ENCODE measurements at places on chromosomes 12 and 14.

GRCh38 chr12:132491138-132491663 lies 1.2 kb downstream of the FBRSL1 start:
- no peak for DNase-seq

- no peak for DNase-seq
These were observed 18.7 kb downstream of the PLEKHG3 start for GRCh38 chr14:64722842-64723447.

- DNase-seq: no peak
These were observed 187.1 kb downstream of the KITLG start for GRCh38 chr12:88393017-88393767.

DNA sequence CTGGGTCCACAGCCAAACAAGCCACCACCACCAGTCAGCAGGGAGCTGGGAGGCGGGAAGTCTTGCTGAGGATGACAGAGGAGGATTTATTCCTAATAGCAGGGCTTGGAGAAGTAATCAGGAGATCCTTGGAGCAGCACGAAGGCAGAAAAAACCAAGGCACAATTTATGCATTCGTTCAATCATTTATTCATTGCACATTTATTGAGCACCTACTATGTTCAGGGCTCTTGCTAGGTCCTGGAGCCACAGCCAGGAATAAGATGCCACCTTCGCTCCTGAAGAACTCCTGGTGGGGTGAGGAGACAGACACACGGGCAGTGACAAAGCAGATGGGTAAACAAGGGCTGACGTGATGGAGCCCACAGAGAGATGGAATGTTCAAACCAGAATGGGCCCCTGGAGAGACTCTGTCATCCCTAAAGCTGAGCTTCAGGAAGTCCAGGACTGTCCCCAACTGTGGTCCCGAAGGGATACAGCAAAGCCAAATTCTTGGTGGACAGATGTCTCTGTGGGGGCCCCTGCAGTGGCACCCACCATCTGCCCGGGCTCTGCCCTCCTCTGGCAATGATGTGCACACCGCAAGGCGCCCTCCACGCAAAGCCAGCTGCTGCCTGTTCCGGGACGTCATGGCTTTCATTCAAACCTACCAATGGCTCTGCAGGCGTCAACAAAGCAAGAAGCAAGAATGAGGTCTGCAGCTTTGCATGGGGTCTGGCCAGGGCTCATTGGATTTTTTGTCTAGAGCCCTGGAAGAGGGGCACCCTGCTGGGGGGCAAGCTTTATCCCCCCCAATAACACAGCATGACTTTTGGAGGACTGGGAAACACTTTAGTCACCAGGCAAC lies 3.0 kb upstream of the TESC start:
- DNase-seq: no peak

DNA sequence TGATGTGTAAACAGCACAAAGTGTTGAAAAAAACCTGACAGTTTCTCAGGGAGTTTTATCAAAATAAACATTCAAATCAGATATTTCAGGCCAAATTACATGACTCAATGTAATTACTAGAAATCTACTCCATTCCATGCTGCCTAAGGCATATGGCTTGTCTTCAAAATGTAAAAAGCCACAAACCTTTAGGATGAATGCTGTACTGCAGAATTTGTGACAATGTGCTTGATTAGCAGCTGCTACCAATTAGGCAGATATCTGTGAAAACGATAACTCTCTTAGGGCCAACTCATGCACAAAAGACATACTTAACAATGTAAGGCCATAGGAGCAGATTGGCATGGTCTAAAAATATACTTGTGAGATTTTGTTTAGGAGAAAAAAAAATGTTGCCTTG lies 267.0 kb downstream of the DACT1 start:
- DNase-seq: no peak

DNA sequence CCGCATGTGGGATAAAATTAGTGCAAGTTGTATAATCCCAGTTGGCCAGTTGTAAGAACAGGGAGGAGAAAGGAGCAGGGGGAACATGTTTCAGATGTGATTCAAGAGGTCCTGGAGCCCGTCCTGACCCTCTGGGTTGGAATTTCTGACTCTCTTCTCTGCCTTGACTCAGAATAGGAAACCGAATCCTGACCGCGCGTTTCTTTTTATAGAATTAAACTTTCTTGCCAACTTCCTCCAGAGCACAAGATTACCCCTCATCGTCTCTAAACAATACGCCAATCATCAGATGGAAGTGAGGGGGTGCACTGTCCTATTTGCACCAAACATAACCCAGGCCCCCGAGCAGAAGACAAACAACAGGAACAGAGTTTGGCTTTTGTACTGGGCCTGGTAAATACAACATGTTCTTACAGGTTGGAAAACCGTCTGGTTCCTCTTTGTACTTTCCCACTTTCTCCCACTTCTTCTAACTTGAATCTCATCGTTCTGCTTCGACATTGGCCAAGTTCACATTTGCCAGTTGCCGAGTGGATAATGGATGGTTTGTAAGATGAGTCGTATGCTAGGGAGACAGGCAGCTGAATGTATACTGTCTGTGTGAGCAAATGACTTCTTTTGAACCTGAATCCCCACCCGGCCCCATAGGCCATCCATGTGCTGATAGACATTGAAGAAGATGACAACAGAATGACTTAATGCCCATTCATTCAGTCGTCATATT lies 42.6 kb upstream of the MED13L start:
- peak; percentile 72 for DNase-seq

- DNase-seq: peak; percentile 58
These were observed 24.1 kb downstream of the DMAC2L start for GRCh38 chr14:50335989-50336824.

- no peak for DNase-seq
These were observed 1.5 kb upstream of the FGF6 start for GRCh38 chr12:4447151-4447550.

GRCh38 chr12:64639466-64639865 lies 29.2 kb downstream of the RASSF3 start:
- no peak for DNase-seq

DNA sequence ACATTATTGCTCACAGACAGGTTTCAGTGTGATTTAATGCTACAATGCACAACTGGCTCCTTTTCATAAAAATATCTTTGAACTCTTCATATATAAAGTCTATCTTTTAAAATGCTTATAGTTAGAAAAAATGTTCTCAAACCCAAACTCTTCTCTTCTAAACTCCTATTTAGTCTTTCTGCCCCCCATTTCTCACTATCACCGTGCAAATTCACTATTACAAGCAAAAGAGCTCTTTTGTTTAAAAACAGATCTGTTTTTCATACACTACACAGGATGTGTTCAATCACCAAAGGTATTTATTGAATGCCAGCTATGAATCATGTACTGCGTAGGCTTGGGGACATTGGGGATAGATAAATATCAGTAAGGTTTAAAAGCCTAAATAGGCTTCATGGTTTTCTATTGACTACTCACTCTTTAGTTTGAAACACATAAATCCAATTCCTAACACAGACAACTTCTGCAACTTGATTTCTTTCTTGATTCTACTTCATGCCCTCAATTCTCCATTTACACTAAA lies 692.3 kb downstream of the C12orf50 start:
- DNase-seq: no peak

GRCh38 chr14:76371066-76371465 lies 4.9 kb upstream of the ESRRB start:
- no peak for DNase-seq

DNA sequence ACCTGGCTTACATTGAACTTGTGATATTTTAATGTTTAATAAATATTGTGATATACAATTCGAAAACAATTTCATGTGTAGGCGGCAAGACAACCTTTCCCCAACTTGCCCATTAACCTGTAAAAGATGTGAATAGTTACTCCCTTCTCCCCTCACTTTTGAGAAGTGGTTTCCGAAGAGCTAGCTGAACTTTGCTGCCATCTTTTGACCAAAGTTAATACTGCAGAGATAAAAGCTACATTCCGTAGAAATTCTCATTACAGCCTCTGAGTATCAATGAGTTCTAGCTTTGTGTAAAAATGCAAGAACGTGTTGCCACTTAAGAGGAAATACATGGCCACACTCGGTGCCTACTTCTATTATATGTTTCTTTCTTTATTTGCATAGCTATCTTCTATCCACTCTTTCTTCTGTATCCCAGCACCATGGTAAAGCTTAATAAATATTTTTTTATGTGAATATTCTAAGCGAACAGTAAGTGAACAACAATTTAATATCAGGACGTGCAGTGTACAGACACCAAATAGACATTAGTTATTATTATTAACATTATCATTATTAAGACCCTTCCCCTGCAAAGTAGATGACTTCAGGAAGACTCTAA lies 105.1 kb upstream of the TMEM260 start:
- no peak for DNase-seq

GRCh38 chr14:77011245-77011644 lies 17.3 kb downstream of the IRF2BPL start:
- DNase-seq: no peak

- no peak for DNase-seq
These were observed 234.4 kb upstream of the DAAM1 start for GRCh38 chr14:58954052-58954451.

DNA sequence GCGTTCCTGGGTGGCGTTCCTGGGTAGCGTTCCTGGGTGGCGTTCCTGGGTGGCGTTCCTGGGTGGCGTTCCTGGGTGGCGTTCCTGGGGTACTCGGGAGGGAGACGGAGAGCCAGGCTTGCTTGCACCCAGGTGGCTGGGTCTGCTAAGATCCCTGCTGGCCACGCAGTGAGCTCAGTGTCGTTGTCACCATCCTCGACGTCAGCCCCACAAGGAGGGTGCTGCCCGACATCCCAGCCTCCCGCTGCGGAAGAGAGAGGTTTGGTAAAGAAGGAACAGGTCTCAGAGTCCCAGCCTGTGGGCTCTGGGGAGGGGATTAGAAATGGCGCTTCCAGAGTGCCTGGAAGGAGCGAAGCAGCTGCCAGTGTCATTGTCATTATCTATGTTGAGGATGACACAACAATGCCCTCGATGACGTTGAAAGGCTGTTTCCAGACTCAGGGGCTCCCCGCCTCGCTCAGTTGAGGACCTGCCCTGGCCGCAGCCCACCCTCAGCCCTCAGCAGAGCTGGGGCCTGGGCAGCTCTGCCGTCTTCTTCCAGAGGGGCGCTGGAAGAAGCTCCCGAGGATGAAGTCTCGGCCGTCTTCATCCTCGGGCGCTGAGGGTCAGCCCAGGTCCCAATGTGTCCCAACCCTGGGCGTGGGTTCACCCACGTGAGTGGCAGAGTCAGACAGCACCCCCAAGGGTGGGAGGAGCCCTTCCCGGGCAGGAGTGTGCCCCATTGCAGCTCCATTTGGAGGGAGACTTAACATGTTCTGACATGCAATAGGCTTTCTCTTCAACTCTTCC lies 328.8 kb downstream of the ADGRD1 start:
- peak; percentile 2 for DNase-seq

DNA sequence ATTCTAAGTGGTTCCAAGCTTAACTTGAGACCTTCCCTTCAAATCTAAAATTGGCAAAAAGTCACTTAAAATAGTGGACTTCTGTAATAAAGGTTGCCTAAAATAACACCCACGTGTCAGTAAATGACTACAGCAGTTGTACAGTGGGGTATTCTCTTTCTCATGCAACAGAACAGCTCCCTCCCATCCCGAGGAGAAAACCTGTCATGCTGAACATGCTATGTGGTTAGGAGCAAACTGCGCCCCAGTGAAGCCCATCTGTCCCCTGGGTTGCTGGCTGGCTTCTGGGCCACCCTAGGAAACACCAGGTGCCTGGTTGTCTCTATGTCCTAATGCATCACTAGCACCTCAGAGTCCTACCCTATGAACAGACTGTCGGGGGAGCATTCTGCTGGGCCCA lies 2.7 kb downstream of the BTBD6 start:
- no peak for DNase-seq

DNA sequence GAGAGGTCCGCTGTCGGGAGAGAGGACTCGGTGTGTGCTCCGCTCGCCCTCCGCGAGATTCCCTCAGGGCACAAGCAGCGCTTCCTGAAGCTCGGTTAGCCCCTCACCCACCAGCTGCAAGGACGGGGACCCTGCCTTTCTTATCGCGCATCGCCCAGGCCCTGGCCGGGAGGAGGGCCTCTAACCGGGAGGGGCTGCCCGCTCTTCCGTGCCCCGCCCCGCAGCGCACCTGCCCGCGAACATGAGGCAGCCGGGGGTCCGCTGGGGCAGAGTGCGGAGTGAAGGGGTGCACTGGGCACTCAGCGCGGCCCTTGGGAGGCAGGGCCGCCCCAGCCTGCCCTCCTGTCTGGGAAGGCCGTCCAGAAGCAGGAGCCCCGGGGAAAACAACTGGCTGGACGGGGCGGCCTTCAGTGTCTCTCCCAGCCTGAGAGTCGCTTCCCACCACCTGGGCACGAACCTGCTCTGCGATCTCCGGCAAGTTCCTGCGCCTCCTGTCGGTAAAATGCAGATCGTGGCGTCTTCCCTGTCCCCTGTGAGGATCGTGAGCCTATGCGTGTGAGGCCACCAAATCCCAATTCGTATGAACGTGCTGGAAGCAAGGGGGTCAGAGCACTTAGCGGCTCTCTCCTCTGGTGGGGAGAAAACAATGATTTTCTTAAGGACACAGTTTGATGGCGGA lies 28.0 kb upstream of the ADIPOR2 start:
- peak; percentile 40 for DNase-seq

- no peak for DNase-seq
These were observed 6.1 kb downstream of the SDR39U1 start for GRCh38 chr14:24436355-24437019.

GRCh38 chr12:94100211-94100627 lies 48.2 kb upstream of the PLXNC1 start:
- no peak for DNase-seq

- peak; percentile 70 for DNase-seq
These were observed 2.0 kb upstream of the CCDC63 start for GRCh38 chr12:110844551-110845338.

DNA sequence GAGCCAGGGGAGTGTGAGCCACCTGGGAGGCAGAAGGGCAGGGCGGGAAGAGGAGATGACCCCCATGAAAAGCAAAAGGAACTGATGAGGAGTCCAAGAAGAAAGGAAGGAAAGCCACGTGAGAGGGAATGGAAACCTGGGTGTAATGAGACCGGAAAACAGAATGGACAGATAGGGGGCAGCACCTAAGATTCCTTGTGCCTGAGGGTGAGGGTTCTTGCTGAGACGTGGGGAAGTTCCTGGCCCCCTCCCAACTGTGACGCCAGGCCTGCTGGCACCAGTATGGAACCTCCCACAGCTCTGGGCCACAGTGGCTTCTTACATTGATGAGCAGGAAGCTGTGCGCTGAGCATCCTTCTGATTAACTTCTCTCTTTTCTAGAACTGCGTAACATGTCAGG lies 30.8 kb downstream of the TTC7B start:
- no peak for DNase-seq

DNA sequence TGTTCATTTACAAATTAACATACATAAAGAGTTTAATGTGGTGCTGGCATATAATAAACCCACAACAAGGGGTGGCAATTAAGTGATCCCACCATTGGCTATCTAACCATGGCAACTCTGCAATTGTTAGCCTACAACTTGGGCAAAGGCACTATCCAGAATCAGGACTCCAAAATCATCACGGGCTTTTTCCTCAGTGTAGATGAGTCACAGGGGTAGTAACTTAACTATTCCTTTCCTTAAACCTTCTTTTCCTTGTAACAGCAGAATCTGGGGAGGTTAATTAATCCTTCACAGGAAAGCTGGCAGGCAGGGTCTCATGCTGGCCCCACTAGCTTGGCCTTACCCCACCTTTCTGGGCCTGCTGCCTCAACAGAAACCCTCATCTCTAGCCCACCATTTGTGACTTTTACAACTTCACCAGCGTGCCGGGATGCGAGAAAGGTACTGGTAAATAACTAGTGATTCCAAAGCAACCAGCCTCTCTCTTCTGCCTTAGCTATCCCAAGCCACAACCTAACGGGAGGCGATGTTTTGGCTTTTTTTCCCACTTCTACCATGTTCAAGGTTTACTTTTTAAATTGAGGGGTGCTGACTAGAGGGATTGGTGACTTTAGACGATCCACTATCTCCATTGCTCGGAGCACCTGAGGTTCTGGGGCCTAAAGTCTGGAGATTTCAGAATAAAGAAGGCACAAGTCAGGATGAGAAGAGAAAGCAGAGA lies 744 bp downstream of the ATP5MC2 start:
- DNase-seq: no peak

All from heart right ventricle (tissue), 16 donors.